ENCODE measurements at places on chromosomes 12 and 14. TPM values are rescaled to one million over a fixed set of nuclear protein-coding genes. Genes with fewer than 3 reads are reported as not detected.
A peak's percentile ranks its signal among the peaks of the same experiment; 100 is the strongest.

GRCh38 chr12:89636776-89637160 is 71.9 kb downstream of the ATP2B1 start:
- H3K27ac ChIP-seq, result no peak overlapping the region
- no peak for DNase-seq
- H3K27me3 ChIP-seq, result no peaks in the 10 kb centered on the region
- H3K4me3 ChIP-seq, result no peak overlapping the region
- peaks cover 32% of the 10 kb centered on the region for H3K36me3 ChIP-seq

DNA sequence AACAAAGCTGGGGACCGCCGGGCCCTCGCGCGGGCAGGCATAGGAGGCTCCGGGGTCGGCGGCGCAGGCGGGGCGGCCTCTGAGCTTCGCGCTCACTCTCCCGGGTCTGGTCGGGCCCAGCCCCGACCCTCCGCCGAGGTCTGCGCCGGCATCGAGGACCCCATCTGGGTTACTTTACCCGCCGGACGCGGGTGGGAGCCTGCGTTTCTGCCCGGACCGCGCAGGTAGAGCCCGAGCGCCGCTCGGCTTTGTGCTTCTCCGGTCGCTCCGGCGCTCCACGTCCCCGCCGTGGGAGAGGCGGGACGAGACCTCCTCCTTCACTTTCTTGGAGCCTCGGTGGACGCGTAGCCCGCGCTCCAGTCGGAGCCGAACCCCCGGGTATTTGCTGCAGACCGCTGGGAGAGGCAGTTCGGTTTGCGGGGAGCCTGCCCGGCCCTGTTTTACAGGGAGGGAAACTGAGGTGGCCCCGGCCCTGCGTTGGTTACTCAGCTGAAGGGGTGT is 63.2 kb downstream of the FBXL14 start:
- DNase-seq, result no peak
- H3K27me3 ChIP-seq, result peaks cover 67% of the 10 kb centered on the region
- peak overlapping the region; percentile 34 for H3K27ac ChIP-seq
- H3K36me3 ChIP-seq, result peaks cover 4% of the 10 kb centered on the region

- peak overlapping the region; percentile 49 for H3K4me3 ChIP-seq
- H3K27ac ChIP-seq, result peak overlapping the region; percentile 94
- no peaks in the 10 kb centered on the region for H3K36me3 ChIP-seq
- no peak for DNase-seq
Measured at GRCh38 chr14:100142073-100143040, 17.1 kb downstream of the DEGS2 start.

DNA sequence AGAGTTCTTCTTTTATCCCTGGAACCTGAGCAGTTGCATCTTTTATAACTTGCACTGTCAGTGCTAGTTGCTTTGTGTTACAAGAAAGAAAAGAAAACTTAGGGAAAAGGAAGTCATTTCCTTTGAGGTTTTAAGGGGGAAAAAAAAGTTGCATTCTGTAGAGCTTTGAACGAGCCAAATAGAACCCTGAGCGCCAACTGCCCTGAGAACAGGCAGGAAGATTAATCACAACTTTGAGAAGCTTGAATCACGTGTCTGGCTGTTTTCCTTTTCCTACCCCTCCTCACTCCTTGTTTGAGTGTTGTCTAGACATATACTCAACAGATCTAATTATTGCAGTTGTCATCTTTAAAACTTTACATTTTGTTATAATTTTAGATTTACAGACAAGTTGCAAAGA is 12.5 kb downstream of the PCNX1 start:
- no peak for DNase-seq
- H3K4me1 ChIP-seq, result peaks cover 28% of the 10 kb centered on the region
- no peak overlapping the region for H3K27ac ChIP-seq
- no peaks in the 10 kb centered on the region for H3K27me3 ChIP-seq
- H3K4me3 ChIP-seq, result no peak overlapping the region
- peaks cover 13% of the 10 kb centered on the region for H3K36me3 ChIP-seq

The KRT75 gene
- not detected for total RNA-seq

- no peaks in the 10 kb centered on the region for H3K27me3 ChIP-seq
- no peak overlapping the region for H3K4me3 ChIP-seq
- no peaks in the 10 kb centered on the region for H3K4me1 ChIP-seq
- H3K27ac ChIP-seq, result no peak overlapping the region
- no peak for DNase-seq
- H3K36me3 ChIP-seq, result no peaks in the 10 kb centered on the region
Measured at GRCh38 chr14:92939699-92940098, 16.7 kb downstream of the CHGA start.
